Neural crest cell (in vitro differentiated cells): ENCODE measurements at places on chromosomes 11 and 22.

- DNase-seq = peak; percentile 12
Measured at GRCh38 chr11:33329705-33330329, 72.6 kb downstream of the HIPK3 start.

DNA sequence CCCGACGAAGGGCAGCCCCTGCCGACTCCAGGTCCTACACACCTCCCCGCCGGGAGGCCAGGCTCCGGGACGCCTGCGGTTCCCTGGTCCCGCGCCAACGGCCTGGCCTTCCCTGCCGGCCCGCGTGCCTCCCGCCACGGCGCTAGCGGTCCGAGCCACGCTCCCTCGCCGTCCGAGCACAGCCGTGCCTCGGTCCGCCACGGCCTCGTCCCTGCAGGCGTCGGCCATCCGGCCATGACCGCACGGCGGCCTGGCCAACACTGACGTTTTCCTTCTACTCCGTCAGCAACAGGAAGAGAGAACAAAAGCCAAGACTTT lies 532 bp downstream of the EIF4G2 start:
- peak; percentile 14 for DNase-seq

- DNase-seq = no peak
Measured at GRCh38 chr11:12161603-12162350, 51.4 kb downstream of the MICAL2 start.

DNA sequence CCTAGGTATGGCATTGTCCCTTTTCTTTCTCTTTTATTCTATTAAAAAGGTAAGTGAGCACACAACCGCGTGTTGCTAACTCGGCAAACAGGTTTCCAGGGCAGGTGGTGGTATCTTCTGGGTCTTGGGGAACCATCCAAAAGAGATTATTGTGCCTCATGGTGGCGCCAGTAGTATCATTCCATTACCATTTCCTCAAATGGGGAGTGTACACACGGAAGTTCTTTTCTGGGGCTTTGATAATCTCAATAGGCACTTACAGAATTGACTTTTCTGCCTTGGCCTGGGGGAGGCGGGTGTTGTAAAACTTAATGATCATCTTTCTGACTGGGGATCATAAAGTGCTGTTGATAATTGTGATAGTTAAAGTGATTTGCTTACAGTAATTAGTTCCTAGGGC lies 234.1 kb downstream of the KIRREL3 start:
- DNase-seq = no peak

GRCh38 chr22:23563111-23563510 lies 17.0 kb downstream of the IGLL1 start:
- DNase-seq = no peak

DNA sequence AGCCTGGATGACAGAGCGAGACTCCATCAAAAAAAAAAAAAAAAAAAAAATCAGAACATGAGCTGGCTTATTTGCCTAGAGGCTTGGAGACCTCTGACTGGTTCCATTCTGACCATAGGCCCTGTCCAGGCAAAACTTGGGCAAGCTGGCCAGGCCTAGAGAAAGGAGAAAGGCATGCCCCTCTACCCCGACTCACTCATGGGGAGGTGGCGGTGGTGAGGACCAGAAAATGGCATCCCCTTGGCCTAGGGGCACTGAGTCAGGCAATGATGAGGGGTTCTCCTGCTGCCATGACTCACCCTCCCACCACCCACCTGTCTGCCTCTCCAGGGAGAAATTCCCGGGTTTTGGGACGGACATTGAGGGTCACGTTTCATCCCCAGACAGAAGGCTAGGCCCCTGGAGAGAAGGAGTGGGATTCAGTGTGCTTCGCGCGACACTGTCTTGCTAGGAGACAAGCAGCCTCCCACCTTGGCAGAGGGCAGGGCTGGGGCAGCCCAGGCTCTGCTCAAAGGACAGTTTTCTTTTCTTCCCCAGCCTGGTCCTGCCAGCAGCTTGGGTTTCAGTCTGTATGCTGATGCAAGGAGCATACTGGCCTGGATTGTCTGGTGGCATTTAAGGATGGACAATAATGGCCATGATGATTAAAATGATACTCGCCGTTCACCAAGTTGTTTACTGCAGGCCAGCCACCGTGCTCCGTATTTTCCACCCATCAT lies 17.2 kb downstream of the TOB2 start:
- no peak for DNase-seq

DNA sequence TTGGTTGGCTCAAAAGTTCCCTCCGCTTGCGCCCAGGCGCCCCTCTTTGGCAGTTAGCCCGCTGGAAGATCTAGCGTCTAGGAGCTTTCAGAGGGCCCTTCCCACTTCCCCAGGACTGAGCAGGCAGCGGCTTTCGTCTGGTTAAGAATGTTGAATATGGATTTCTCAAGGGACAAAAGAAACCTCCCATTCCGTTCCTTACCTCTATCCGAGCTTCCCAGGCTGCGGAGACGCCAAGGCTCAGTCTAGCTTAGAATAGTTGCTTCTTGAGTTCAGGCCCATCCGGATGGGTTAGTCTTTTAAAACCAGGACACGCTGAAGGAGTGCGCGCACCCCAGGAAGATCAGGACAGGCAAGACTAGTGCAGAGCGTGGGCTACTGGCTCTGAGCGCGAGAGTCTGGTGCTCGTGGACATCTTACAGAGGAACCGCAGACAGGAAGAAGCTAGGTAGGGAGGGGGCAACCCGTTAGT lies 1.6 kb downstream of the NELL1 start:
- DNase-seq = no peak

DNA sequence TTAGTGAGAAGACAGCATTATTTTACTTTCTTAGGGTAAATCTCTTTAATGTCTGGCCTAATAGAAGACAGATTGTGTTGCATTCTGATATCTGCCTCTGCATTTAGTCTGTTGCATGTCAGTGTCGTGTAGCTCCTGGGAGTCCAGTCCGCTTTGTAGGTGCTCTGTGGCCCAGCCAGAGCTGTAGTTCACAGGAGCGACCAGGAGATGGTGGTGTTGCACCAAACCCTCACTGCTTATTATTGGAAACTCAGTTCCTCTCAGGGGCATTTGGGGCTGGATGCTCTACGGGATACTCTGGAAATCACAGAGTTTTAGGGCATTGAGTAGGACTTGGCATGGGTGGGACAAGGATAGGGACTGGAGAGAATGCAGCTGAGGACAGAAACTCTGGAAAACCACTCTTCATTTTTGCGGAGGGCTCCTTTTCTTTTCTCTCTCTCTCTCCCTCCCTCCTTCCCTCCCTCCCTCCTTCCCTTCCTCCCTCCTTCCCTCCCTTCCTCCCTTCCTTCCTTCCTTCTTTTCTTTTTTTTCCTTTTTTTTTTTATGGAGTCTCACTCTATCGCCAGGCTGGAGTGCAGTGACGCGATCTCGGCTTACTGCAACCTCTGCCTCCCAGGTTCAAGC lies 21.7 kb downstream of the MIAT start:
- peak; percentile 87 for DNase-seq

GRCh38 chr11:114228435-114229411 lies 67.5 kb upstream of the NNMT start:
- no peak for DNase-seq

GRCh38 chr11:71245601-71246391 lies 6.6 kb downstream of the SHANK2 start:
- DNase-seq = no peak

DNA sequence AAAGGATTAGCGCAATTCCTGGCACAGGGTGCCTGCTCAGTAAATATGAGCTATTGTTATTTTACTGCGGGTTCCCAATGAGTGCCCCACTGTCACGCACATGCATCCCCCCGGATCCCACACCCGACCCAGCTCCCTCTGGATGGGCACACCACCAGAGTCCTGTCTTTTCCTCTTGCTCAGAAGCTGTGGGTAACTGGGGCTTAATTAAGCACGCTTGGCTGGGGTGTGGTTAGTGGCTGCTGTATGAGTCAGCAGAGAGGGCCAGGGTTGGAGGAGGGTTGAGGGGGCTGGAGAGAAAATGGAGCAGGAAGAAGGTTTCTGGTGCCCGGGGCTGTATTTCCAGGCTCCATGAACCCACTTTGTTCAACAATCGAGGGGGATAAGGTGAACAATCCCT lies 30.3 kb upstream of the NECTIN1 start:
- DNase-seq = no peak

- no peak for DNase-seq
Measured at GRCh38 chr11:44758983-44759382, 32.2 kb downstream of the TSPAN18 start.

- no peak for DNase-seq
Measured at GRCh38 chr22:30856741-30857502, 111.7 kb downstream of the MORC2 start.

DNA sequence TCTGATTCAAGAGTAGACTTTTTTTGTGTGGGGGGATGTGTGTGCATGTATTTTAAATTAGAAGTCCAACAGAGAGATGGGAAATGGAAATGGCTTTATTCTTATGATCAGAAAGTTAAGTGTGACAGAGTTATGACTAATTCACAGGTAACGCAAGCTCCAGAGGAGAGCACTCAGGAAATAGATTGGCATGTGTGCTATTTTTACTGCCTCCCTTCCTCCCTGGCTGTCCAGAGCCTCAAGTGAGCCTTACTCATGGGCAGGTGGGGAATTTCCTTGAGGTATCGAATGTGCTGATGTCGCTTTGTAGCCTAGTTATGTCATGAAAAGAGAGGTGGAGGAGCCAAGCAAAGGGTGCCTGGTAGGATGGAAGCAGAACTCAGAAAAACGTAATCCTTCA lies 70.3 kb upstream of the BDNF start:
- no peak for DNase-seq

- DNase-seq = no peak
Measured at GRCh38 chr11:65492637-65493366, 6.0 kb upstream of the MALAT1 start.

GRCh38 chr22:39907605-39908097 lies 6.8 kb downstream of the GRAP2 start:
- no peak for DNase-seq

DNA sequence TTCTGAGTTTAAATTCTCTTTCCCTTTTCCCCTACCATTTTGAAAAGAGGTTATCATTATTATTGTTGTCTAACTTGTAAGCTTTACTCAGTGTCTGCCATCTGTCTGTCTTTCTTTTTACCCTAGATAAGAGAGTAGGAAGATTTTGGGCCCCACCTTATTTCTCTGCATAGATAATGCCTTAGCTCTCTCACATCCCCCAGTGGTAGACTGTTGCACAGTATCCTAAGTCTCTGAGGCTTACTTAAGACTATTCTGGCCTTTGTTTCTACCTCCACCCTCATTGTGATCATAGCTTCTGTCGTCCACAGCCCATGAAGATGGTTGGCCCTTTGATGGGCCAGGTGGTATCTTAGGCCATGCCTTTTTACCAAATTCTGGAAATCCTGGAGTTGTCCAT lies 3.6 kb upstream of the OR51L1 start:
- DNase-seq = no peak
